Glutamatergic neuron (in vitro differentiated cells): ENCODE measurements at places on chromosomes 3 and 15. TPM values are rescaled to one million over a fixed set of nuclear protein-coding genes. Genes with fewer than 3 reads are reported as not detected.

The CRTAP gene
- 43.2 TPM for total RNA-seq

The ACOX2 gene
- total RNA-seq: 0.59 TPM

The SPG11 gene
- total RNA-seq: 59.2 TPM

The EXD1 gene
- not detected for total RNA-seq

The CYP1A1 gene
- 0.27 TPM for total RNA-seq

The P2RY14 gene
- not detected for total RNA-seq

The GOLIM4 gene
- total RNA-seq: 31.7 TPM

The ZNF860 gene
- not detected for total RNA-seq

The CXCR6 gene
- total RNA-seq: not detected

The CD86 gene
- not detected for total RNA-seq

The GP9 gene
- total RNA-seq: not detected

The PLOD2 gene
- total RNA-seq: 45.6 TPM

The SERP1 gene
- total RNA-seq: 45.2 TPM

The GATM gene
- total RNA-seq: 51.2 TPM

The CMC1 gene
- 9.8 TPM for total RNA-seq

The EOMES gene
- not detected for total RNA-seq

The PLSCR4 gene
- total RNA-seq: not detected

The CISH gene
- 6.0 TPM for total RNA-seq

The SLC6A20 gene
- total RNA-seq: not detected

The CHRD gene
- total RNA-seq: 47.1 TPM

The IGSF11 gene
- 8.2 TPM for total RNA-seq

The HIGD2B gene
- total RNA-seq: not detected

The GOLGA6D gene
- total RNA-seq: not detected

The ISLR2 gene
- total RNA-seq: 21.1 TPM

The FOXB1 gene
- not detected for total RNA-seq

The SAMD7 gene
- not detected for total RNA-seq

The DUOX2 gene
- not detected for total RNA-seq

The CHAC1 gene
- 45.6 TPM for total RNA-seq

The SENP8 gene
- 6.3 TPM for total RNA-seq

The BSN gene
- total RNA-seq: 46.9 TPM

The SLC28A1 gene
- 0.25 TPM for total RNA-seq

The UBAP1L gene
- total RNA-seq: 4.6 TPM

The MRPS22 gene
- total RNA-seq: 28.7 TPM

The ANKUB1 gene
- not detected for total RNA-seq

The LCTL gene
- total RNA-seq: not detected

The IL5RA gene
- not detected for total RNA-seq

The CLDN18 gene
- not detected for total RNA-seq

The DUOX1 gene
- total RNA-seq: not detected

The IL16 gene
- total RNA-seq: 0.27 TPM

The C2CD4A gene
- 0.20 TPM for total RNA-seq

The SLC9A9 gene
- 11.4 TPM for total RNA-seq

The MAGI1 gene
- 46.5 TPM for total RNA-seq

The DNAH1 gene
- 8.9 TPM for total RNA-seq

The FEZF2 gene
- total RNA-seq: 0.49 TPM

The LRRN1 gene
- total RNA-seq: 127 TPM

The RNF111 gene
- total RNA-seq: 57.4 TPM

The CSTA gene
- not detected for total RNA-seq

The IQCF5 gene
- total RNA-seq: not detected

The PSMA4 gene
- 170 TPM for total RNA-seq

The CEMIP gene
- 0.25 TPM for total RNA-seq

The PPP1R14D gene
- total RNA-seq: not detected

The ARMC8 gene
- total RNA-seq: 54.4 TPM

The MESP2 gene
- total RNA-seq: not detected

The COLQ gene
- total RNA-seq: 4.8 TPM

The MB21D2 gene
- total RNA-seq: 42.5 TPM

The MEGF11 gene
- total RNA-seq: 2.6 TPM

The C3orf80 gene
- 0.34 TPM for total RNA-seq
